ENCODE measurements at places on chromosomes 16 and 17.
A peak's percentile ranks its signal among the peaks of the same experiment; 100 is the strongest.

DNA sequence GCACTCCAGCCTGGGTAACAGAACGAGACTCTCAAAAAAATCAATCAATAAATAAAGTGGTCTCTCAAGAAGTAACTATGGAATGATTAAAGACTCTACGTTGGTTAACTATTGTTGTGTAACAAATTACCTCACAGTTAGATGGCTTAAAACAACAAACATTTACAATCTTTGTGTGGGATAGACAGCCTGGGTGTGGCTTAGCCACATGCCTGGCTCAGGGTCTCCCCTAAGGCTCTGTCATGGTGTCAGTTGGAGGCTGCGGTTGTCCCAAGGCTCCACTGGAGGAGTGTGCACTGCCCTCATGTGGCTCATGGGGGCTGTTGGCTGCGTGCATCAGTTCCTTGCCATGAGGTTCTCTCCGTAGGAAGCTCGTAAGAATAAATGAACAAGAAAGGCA lies 294.5 kb downstream of the SNX29 start:
- no peak for DNase-seq

- DNase-seq, result no peak
Measured at GRCh38 chr17:71398800-71399219, 722.0 kb upstream of the SOX9 start.

DNA sequence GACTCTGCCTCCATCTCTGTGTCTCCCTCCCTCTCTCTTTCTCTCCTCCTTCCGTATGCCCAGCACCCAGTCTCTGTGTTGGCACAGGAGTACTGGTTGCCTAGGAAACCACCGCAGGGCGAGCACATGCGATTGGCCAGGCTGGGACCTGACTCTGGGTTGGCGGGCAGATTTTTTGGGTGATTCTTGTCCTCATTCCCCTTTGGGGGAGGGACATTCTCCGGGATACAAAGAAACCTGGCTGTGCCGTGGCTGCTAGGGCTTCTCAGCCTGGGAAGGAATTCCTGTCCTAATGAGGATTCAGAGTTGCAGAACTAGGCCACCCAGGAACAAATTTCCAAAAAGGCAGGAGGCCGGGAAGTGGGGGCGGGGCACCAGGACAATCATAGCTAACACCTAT lies 168.9 kb downstream of the SHISA9 start:
- no peak for DNase-seq

DNA sequence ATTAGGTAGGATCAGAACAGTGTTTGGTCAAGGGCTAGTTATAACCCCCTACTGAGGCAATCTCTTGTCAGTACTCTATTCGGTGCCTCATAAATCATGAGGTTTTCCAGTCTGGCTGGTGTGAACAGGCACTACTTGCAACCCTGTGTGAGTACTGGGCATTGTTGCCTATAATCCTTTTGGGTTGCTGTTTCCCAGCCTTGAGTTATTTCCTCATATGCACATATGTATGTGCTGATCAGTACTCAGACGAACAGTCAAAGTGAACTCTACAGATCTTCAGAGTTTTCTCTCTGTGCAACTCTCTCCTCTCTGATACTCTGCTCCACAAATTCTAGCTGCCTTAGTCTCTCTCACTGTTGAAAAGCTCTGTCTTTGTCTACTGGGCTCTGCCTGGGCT lies 164.3 kb downstream of the CDK5R1 start:
- DNase-seq, result no peak

DNA sequence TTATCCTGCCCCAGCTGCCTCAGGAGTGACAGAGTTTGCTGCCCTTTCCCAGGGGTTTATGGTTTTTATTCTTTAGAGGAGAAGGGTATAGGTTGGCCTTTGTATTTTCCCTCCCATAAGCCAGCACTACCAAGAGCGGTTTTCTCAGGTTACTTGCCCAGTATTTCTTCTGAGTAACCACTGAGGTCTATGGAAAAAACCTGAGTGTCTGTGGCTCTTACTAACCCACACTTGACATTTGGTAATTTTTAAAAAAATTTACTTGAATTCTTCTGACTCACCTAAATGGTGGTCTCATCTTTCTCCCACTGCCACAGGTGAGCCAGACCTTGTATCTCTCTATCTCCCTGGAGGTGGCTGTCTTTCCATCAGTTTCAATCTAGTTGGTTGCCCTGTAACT lies 6.0 kb downstream of the SLC7A6 start:
- no peak for DNase-seq

GRCh38 chr16:12231666-12232065 lies 255.1 kb downstream of the SNX29 start:
- DNase-seq, result no peak

DNA sequence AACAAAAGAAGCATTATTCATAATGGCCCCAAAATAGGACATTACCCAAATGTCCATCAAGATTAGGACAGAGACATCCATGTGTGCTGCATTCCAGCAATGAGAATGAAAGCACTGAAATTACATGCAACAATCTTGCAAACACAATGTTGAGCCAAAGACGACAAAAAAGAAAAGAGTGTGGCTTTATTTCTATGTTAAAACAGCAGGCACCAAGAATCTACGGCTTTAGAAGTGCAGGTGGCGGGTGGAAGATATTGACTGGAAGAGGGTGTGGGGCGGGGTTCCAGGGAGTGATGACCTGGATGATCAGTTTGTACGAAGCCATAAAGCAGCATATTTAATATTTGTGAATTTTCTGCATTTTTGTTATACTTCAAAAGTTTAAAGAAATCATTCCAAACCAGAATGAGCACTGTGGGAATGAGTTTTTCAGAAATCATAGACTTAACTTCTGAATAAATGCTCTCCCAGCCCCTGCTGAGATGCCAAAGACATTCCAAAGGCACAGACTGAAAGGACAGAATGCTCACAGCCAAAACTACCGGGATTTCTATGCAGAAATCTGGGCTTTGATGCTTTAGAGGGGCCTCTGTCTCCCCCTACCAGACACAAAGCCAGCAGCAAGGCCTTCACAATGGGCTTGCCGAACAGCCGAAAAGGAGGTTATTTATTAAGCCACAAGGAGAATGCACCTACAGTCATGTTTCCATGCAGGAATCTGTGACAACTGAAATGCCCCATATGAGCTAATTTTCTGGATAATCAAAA lies 361.6 kb downstream of the GRIN2A start:
- peak; percentile 36 for DNase-seq

DNA sequence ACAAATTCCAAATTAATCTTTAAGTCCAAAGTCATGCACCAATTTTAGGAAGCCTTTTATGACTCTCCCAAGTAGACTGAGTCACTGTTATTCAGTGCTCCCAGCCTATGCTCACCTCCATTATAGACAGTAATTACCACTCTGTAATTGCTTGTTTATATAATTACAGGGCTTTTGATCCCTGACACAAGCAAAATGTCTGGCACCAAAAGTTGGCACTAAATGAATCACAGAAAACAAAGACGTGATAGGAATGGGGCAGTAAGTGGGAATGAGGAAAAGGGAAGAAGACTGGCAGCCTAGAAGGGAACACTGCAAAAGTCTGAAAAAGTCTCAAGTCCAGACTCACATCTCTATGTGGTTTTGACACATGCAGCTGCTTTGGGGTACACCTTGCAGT lies 94.1 kb downstream of the SLC39A11 start:
- DNase-seq, result no peak

GRCh38 chr17:77670173-77670572 lies 288.3 kb upstream of the TNRC6C start:
- DNase-seq, result no peak

GRCh38 chr17:77959126-77959925 lies 823 bp downstream of the TNRC6C start:
- peak; percentile 43 for DNase-seq

- DNase-seq, result no peak
Measured at GRCh38 chr16:75640598-75640997, 6.9 kb downstream of the KARS1 start.

DNA sequence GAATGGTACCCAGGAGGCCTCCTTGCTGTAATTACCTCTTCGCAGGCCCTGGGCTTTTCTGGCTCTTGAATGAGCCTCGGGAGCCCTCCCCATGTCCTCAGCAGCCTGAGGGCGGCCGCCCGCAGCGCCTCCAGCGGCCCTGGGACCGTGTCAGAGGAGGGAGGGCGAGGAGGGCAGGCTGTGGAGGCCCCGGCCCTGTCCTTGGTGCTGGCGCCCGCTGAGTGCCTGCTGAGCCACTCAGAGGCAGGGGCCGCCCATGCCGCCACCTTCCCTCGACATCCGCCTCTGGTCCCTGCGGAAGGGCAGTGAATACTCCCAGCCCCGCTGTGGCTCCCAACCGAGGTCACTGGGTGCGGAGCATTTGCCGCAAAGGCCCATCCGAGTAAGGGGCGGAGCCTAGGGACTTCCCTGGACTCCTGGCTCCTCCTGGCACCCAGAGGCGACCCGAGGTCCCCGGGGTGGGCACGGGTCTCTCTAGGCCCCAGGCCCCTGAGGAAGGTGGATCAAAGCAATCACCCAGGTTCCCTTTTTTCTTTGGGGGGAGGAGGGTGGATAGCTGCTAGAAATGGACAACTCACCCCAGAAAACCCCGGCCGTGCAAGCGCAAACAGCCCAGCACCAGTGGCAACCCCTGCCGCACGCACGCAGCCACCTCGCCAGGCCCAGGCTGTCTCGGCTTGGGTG lies 2.8 kb downstream of the RBFOX3 start:
- DNase-seq, result peak; percentile 43

- no peak for DNase-seq
Measured at GRCh38 chr16:8846401-8846932, 22.3 kb downstream of the CARHSP1 start.

GRCh38 chr17:59765038-59765437 lies 57.6 kb downstream of the VMP1 start:
- no peak for DNase-seq

- no peak for DNase-seq
Measured at GRCh38 chr16:51637770-51638094, 486.7 kb upstream of the SALL1 start.

DNA sequence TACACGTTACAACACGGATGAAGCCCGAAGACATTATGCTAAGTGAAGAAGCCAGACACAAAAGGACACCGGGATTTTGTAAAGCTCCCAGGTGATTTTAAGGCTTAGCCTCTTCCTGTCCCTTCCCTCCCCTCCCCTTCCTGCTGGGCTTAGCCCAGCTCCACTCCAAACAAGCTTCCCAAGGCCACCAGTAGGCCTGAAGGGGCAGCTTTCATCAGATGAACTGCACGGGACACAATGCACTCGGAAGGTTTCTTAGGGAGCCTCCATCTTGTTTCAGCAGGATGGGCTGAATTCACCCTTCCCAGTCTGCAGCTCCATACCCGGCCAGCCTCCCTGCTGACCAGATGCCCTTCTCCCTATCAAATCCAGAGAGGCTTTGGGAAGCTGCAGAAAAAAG lies 10.4 kb downstream of the MEFV start:
- no peak for DNase-seq

DNA sequence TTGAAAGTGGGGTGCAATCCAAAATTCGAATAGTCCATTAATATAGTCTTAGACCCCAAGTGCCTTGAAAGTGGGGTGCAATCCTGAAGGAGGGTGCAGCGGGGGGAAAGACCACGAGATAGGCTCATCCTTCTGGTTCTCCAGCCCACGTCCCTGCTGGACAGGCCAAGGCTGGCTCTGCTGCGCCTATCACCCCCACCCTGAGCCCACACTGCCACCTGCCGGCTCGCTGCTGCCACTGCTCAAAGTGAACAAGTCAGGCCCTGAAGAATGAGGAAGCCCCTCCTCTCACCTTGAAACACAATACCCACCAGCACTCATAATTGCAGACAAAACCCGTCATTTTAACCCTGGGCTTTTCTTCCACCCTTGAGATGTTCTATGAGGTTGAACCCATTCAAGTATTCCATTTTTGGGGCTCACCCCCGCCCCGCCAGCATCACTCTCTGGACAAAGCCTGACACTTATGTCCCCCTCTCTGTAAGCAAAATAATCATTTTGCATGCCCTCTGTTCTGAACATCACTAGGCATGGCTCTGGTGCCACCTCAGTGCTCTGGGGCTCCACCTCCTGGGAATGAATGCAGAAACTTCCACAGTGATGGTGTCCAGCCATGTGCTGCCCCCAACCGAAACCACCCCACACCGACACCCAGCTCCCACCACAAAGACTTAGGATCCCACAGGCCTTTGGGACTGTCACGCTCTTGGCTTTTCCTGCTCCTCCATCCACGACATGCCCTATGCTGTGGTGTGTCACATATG lies 56.8 kb downstream of the BEAN1 start:
- peak; percentile 85 for DNase-seq

DNA sequence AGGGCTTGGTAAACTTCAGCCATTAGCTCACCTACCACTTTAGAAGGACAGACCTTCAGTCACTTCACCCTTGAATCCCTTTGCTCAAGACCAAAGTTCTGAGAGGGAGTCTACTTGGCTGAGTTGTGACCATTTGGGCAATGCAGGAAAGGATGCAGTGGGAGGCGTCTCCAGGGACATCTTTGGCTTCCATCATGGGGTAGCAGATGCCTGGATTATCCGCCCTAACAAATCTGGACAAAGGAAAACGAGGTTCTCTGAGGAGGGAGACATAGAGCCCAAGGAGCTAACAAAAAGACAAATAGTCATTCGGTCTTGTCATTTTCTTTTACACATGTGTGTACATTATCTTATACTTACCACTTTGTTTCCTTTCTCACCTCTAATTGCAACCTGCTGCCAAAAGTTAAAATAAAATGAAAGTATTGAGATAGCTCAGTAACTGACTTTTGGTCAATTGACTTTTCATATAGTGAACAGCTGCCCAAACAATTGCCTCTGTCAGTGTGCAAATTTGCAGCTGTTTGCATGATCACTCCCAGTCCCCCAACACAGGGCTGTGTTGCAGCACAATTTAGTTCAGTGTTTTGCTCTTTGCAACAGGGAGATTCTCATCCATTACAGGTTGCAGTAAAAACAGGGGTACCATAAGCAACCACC lies 108.9 kb upstream of the EEF2KMT start:
- DNase-seq, result peak; percentile 51

- DNase-seq, result no peak
Measured at GRCh38 chr16:9366048-9366969, 274.9 kb downstream of the HAPSTR1 start.

DNA sequence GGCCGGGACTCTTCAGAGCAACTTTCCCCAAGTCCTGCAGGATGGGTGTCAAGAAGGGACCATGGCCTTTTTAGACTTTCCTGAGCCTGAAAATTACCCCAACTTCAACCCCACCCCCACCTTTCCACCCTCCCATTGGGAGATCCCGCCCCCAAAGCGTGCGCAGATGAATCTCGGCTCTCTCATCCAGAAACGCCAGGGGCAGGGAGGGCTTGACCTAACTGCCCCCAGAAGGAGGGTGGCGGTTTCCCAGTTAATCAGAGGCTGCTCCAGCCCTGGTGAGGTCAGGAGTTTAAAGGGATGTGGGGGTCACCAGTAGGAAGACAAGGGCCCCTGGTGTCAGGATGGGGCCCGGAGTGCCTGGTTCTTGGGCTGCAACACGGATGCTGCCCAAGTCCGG lies 480 bp downstream of the KIF19 start:
- no peak for DNase-seq

Data from right hindlimb (tissue), 1 donor.